ENCODE measurements at places on chromosomes 7 and 10.

- DNase-seq: no peak
Measured at GRCh38 chr10:132103116-132103910, 37.6 kb downstream of the JAKMIP3 start.

GRCh38 chr7:15963206-15963605 lies 276.7 kb upstream of the MEOX2 start:
- DNase-seq: no peak

GRCh38 chr7:156238366-156239133 lies 402.0 kb upstream of the RNF32 start:
- no peak for DNase-seq

- DNase-seq: no peak
Measured at GRCh38 chr7:140669352-140669751, 3.4 kb upstream of the ADCK2 start.

DNA sequence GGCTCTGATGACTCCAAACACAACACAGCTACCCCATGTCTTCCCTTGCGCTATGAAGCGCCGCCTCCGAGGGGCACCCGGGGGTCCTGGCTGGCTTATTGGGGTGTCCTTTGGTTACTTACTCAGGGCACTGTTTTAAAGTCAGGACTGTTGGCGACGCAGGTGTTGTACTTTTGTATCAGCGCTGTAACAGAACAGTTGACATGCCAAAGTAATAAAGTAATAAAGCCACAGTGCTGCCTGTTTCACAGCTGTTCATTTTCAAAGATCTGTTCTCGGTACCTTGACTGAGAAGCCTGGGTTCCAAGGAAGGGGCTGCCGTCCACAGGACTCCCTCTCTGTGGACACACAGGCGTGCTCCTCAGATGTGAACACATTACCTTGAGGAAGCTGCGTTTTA lies 64.1 kb downstream of the WDR37 start:
- DNase-seq: no peak

DNA sequence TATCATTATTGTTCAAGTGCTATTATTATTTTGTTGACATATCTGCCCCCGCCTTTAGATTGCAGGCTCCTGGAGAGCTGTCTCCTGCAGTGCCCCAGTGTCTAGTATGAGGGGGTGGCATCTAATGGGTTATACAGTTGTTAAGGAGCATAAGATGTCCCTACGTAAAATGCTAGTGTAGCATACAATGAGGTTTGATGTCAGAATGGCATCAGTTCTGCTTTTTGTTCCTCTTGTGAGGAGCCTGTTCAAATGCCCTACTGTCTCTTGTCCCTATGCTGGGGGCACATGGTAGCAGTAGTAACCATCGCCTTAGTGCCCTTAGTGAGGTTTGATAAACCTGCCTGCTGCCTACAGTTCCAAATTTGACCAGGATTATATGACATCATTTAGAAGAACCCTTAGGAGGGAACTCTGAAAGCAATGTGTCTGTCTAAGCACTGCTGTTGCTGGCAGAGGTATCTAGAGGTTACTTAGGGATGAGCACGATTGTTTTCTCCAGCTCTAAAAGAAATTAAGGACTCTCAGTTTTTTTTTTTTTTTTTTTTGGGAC lies 9.7 kb downstream of the CREM start:
- no peak for DNase-seq

DNA sequence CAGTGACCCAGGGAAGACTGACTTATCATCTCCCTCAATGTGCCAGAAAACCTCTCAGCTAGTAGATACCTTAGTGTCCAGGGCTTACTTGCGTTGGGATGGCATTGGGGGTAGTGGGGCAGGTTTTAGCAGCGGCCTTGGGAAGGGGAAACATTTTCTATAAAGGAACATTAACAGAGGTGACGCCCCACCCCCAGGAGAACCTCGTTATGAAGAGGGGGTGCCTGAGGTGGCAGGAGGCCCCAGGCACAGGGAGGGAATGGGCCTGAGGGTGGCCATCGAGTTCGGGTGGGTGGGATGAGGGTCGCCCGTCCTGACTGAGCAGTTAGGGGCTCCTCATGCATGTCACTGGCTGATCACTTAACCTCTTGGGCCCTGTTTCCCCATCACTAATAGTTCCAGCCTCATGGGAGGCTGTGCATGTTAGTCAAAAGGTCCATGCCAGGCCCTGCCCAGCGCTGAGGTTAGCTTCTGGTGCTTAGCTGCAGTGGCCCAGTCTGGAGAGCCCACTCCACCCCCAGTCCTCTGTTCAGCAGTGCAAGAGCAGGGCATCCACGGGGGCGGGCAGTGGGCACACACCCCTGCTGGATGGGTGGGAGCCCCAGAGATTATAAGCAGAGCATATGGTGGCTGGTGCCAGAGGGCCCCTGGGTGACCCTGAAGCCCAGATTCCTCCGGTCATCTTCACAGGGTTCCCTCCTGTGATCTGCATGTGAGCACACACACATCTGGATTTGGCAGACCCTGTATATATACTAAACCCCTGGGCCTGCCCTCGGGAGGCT lies 27.0 kb downstream of the UNC5B start:
- no peak for DNase-seq

DNA sequence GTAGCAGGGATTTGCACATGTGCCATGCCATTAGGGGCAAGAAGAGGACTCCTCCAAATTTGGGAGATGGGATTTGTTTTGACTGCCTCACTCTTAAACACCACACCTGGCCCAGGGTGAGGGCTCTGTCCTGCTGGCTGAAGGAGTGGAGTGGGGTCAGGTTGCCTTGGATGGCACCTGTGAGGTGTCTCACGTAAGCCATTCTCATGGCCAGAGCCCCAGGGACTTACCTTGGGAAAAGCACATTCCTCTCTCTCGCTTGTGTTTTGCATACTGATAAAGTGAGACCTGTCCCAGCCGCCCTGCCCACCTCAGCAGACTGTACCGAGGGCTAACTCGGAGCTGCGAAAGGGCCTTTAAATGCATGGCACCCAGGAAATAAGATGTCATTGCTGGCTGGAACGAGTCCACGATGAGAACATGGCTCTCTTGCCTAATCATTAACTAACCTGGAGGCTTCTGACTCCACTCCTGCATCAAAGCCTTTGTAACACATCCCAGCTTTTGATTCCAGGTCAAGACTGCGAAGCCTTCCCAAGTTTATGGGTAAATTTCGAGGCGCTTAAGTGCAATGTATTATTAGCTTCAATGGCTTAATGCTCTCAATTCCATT lies 184.0 kb upstream of the RNF32 start:
- no peak for DNase-seq

- DNase-seq: no peak
Measured at GRCh38 chr7:128941946-128942526, 4.3 kb downstream of the IRF5 start.

GRCh38 chr7:71560354-71560995 lies 428.5 kb downstream of the GALNT17 start:
- no peak for DNase-seq

GRCh38 chr10:127115100-127115499 lies 81.3 kb downstream of the INSYN2A start:
- DNase-seq: no peak

DNA sequence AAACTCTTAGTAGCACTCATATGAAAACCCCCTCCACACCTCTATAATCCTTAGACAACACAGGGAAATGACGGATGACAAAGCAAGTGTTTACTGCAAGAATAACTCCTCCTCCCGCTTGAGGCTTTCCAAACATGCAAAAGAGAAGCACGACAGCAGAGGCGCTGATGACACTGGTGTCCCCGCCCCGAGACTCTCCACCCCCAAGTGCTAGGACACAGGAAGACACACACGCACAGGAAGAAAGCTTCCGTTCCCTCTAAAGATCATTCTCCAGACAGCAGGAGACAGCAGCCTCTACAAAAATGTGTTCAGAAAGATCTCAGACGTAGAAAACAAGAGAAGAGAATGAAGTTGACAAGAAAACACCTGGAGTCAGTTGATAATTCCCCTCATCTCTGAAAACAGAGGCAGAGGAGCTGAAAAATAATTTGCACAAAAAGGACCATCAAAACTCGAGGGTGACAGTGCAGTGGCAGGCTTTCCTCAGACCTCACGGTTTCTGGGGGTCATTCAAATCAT lies 90.2 kb downstream of the DLG5 start:
- peak; percentile 49 for DNase-seq

DNA sequence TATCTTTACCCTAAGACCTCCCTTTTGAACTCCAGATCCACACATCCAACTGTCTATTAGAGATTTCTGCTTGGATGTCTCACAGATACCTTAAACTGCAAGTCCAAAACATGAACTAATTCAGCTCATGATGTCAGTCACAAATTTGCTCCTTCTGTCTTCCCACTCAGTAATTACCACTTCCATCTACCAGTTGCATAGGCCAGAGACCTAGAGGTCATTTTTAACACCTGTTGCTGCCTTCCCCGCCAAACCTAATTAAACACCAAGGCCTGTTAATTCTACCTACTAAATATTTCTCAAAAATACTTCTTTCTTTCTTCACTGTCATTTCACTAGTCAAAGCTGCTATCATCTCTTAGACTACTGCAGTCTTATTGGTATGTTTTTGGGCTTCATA lies 8.2 kb downstream of the SLK start:
- no peak for DNase-seq

DNA sequence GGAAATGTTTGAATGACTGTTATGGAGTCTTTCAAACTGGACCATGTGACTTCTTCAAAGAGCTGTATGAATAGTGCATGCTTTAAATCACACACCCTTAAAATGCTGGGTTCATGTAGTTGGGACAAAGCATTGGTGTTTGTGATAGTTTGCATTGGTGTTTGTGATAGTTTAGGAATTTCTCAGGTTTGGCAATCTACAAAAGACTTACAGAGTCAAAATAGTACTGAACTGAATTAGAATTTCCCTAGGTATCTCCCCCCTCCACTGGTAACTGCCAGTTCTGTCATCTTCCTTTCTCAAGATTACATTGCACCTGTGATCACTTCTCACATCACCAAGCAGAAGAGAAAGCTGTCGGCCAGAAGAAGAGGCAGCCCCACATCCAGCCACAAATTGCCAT lies 261.1 kb downstream of the GATA3 start:
- DNase-seq: no peak

GRCh38 chr7:115731796-115732471 lies 298.6 kb downstream of the TFEC start:
- DNase-seq: no peak

Data from mammary epithelial cell (primary cell).